ENCODE measurements at places on chromosomes 5 and 9.

DNA sequence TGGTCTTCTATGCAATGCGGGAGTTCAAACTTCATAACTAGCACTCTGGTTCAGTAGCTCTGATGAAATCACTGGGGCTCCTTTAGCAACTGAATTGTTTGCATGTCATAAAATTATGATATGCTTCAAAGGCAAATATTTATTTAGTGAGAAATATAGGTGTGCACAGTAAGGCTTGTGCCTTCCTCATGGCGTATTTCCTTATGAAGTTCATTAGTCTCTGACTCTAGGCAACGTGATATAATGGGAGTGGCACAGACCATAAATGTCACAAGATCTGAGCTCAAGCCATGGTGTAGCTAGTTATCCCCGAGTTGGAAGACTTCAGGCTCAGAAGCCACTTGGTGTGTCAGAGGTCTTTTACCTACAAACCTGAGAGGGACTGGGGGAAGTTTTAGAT is 35.5 kb downstream of the PIP5K1B start:
- DNase-seq = peak; percentile 79

- peak; percentile 81 for DNase-seq
These were observed 18.3 kb downstream of the UGCG start for GRCh38 chr9:111914749-111915424.

- DNase-seq = no peak
These were observed 1.9 kb downstream of the FOXE1 start for GRCh38 chr9:97854696-97855485.

DNA sequence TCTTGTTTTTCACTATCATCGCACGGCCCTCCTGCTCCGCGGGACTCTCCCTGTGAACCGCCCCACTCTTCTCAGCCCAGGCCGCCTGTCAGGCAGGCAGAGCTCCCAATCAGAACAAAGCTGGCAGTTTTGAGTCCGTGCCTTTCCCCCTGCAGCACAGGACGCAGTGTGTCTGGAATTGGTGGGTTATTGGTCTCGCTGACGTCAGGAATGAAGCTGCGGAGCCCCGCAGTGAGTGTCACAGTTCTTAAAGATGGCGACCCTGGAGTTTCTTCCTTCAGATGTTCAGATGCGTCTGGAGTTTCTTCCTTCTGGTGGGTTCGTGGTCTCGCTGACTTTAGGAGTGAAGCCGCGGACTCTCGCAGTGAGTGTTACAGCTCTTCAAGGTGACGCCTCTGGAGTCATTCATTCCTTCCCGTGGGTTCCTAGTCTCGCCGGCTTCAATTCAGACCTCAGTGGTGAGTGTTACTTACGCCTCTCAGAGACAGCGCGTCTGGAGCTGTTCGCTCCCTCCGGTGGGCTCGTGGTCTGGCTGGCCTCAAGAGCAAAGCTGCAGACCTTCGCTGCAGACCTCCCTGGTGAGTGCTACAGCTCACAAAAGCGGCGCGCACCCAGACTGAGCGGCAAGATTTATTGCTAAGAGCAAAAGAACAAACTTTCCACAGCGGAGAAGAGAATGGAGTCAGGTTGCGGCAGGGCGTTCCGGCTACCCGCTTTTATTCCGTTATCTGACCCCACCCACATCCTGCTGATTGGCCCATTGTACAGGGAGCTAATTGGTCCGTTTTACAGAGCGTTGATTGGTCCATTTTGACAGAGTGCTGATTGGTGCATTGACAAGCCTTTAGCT is 7.4 kb downstream of the ZDHHC11B start:
- no peak for DNase-seq

GRCh38 chr5:72265032-72265877 is 54.8 kb downstream of the MRPS27 start:
- no peak for DNase-seq

GRCh38 chr5:39696672-39697398 is 272.1 kb upstream of the DAB2 start:
- no peak for DNase-seq

- no peak for DNase-seq
These were observed 601.5 kb downstream of the ANXA1 start for GRCh38 chr9:73753171-73753570.

- DNase-seq = no peak
These were observed 5.7 kb downstream of the GFM2 start for GRCh38 chr5:74761241-74761640.

- no peak for DNase-seq
These were observed 388.3 kb upstream of the CHD1 start for GRCh38 chr5:99317136-99317535.

- no peak for DNase-seq
These were observed 69.5 kb downstream of the NIPBL start for GRCh38 chr5:36946101-36946500.

GRCh38 chr9:110016340-110016739 is 191.6 kb downstream of the C9orf152 start:
- DNase-seq = peak; percentile 7

DNA sequence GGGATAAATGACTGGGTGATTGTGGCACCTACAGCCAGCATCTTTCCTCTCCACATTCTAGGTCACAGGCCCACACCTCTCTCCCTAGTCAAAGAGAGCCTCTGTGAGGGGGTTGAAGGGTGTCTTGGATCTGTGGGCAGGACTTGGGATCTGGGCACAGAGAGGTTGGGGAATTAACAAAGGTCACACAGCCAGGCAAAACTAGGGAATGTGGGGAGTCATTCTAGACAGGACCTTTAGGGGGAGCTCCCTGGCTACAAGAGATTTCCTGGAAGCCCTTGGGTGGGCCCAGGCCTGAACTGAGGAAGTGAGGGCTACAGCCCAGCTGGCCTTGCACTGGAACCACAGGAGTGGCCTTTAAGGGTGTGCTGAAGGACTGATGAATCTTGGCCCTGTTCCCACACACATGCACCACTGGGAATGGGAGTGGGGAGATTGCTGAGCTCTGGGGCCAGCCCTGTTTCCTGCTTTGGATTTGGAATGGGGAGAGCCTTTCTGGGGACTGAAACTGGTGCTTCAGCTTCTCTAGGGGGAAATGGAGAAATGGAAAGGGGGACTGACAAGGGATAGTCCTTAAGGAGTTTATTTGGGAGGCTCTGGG is 12.4 kb upstream of the CXXC5 start:
- no peak for DNase-seq

DNA sequence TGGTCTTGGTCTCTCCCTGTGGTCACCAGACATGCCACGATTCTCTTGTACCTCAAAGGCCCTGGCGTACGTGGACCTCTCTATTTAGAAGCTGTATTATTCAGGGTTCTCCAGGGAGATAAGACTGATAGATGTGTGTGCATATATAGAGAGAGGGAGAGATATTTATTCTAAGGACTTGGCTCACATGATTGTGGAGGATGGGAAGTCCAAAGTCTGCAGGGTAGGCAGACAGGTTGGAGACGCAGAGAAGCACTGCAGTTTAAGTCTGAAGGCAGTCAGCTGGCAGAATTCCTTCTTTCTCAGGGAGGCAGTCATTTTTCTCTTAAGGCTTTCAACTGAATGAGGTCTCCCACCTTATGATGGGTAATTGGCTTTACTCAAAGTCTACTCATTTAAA is 16.3 kb downstream of the C9orf57 start:
- DNase-seq = no peak

DNA sequence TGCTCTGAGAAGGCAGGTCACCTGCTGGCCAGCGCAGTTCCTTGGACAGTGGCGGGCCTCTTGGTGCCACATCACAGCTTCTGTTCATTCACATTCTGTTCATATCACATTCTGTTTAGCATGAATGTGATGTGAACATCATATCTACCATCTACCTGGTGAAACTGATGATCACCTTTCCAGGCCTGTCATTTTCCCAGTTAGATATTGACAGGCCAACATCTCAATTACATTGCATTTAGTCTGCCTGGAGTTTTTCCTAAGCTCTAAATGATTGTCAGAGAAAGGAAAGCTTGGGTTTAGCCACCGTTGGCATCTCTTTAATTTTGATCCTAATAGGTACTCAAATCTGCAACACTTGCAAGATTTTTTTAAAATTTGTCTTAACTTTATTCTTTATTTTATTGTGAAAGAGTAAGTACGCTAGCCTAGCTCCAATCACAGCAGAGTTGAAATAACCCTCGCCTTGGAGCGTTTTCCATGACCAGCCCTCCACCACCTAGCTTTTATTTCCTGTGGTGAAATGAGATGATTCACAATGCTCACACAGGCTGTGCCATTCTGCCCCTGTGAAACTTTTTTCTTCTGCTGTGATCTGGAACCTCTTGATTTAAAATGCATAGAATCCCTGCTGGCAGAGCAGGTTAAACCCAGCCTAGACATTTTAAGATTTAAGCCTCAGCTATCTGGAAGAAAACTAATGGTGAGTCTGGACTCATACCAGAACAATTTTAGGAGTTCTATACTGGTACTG is 225.0 kb downstream of the ESM1 start:
- no peak for DNase-seq

DNA sequence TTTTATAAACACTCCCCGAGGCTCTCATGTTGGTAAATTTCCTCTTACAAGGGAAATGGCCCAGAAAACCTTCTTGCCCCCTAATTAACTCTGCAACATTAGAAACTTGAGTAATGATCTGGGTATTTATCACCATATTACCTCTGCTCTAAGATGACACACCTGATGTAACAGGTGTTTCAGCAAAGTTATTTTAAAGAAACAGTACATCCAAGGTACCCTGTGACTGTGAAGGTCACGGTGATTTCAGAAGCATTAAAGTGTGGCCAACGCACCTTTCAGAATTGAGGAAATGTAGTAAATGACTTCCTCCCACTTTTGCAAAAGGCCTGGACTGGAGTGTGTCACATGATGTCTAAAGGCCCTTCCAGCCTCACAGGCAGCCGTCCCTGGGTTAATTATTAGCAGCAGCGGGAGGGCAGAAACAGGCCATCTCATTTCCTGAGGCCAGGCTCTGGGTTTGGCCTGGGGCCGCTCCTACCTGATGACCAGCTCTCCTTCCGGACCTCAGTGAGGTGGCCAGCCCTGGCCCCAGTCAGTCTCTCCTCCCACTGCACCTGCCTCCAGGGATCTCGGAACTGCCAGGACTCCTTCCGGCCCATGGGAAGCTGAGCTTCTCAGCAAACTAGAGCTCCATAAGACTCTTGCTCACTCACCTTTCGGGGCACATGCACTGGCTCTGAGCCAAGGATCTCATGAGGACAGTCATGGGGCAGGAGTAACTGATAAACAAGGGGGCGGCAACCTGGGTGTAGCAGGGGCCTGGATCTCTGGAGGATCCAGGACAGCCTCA is 20.7 kb downstream of the PTPN3 start:
- peak; percentile 79 for DNase-seq

DNA sequence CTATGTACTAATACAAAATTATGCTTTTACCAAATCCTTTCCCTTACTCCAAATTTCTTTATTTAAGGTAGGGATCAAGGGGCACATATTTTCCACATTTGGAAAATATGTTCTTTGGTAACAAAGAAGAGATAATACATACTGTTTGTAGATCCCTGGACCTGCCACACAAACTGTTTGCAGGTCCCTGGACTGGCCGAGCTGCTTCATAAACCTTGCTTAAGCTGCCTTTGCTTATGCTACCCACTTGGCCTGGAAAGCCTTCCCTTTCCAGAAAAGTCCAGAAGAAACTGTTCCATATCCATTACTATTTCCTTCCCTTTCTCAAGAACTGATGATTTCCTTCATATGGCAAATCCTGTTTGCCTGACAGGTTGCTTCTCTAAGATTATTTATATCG is 22.6 kb upstream of the DMXL1 start:
- no peak for DNase-seq

DNA sequence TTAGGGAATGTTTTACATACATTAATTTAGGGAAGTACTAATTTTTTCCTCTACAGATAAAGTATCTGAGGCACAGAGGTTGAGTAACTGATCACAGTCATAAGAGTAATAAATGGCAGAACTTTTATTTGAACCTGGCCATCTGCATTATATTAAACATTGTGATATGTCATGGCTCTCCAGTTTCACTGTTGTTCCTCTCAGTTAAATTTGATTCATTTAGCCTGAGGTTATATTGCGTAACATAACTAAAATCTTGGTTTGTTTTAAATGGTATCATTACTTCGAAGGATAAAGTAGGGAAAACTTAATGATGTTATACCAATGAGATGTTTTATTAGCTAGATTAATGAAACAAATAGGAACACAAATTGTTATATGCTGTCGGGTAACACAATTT is 284.4 kb downstream of the KDM4C start:
- DNase-seq = no peak

GRCh38 chr9:23821375-23822181 is 4.5 kb downstream of the ELAVL2 start:
- peak; percentile 89 for DNase-seq

DNA sequence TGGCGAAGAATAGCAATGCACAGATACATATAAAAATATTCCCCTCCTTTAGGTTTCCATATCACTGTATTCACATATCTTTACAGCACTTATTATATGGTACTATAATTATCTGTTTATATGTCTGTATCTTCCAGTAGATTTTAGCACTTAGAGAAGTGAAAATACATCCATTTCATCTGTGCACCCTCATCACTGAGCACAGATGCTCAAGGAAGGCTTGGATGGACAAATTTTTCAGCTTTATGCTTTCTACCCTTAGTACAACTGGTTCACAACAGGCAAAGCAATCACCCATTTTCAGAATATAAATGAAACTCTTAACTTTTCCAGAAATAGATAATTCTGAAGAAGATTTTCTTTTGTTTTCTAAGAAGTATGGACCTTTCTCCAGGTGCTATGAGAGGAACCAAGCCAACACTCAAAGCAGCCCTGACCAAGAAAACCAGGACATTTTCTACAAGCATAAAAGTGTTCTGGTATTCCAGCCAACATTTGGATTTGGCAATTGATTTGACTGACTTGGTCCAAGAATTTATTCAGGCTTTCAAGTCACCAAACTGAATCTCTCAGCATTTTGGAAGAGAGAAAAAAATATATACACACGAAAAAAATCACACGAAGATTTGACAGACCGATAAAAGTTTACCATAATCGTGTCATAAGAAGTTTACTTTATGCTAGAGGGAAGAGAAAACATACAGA is 170.2 kb upstream of the CD180 start:
- no peak for DNase-seq

DNA sequence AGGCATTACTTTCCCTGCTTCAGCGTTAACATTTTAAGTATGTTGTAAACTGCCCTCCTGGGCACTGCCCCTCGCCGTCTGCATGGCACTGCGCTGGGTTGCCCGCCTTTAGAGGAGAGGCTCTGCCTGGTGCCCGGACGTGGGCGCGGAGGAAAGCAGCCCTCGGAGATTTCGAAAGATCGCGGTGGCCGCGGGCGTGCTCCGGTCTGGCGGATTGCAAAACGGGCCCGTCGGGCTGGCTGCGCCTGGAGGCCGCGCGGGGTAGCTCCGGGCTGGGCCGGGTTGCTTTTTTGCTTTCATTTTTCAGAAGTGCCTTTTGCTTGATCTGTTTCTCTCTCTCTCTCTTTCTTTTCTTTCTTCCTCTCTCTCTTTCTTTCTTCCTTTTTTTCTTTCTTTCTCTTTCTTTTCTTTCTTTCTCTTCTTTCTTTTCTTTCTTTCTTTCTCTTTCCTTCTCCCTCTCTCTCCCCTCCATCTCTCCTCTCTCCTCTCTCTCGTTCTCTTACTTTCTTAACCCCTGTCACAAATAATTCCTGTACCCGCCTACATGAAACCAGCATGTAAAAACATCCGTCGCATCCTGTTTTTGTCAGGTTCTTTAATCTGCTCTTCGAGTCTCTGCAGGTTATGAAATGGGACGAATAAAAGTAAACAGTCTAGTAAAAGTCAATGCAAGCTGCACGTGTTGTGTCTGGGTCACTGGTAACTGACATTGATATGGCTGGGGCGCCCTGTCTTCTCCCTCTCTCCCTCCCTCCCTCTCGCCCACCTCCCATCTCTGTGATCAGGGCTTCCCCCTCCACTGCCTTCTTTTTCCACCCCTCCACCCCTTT is 1.7 kb downstream of the FST start:
- peak; percentile 33 for DNase-seq
